ENCODE measurements at places on chromosomes 7 and 10.

DNA sequence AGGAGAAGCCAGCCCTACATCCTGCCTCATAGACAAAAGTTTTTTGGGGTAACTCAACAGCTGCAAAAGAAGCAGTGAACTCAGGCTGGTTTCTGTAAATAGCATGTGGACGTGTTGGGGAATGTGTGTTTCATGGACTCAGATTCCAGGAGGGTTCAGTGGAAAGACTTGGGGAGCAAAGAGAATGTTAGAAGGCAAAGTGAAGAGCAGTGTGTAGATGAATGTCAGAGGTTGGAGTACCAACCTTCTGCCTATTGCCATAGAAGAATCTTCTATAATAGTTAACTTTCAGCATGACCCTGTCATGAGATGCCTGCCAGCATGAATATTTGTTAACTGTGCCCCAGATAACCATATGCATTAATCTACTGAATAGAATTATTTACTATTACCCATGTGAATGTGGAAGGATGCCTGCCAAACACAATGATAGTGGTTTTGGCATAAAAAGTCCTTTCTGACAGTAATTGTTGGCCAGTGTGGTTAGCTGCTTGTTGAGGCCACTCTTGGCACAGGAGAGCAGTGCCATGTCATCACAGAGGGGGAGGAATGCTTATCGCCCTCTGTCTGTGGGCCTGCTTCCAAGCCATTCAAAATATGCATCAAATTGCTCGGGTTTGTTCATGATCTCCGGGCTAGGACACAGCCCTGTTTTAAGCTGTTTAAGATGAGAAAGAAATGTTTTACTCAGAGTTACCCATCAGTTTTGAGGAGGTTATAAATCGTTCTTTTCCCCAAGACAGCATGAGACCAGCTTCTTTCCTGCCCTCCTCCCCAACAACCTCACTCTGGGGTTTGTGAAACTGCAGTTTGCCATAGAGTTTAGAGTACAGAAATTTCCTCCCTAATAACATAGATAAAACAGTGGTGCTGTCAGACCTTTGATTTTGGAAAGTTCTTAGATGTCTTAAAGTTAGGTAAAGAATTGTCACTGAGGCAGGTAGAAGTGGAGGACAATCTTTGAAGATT is 165.3 kb downstream of the WNT2 start:
- DNase-seq: peak; percentile 48

GRCh38 chr7:124700655-124701054 is 64.9 kb downstream of the GPR37 start:
- no peak for DNase-seq

DNA sequence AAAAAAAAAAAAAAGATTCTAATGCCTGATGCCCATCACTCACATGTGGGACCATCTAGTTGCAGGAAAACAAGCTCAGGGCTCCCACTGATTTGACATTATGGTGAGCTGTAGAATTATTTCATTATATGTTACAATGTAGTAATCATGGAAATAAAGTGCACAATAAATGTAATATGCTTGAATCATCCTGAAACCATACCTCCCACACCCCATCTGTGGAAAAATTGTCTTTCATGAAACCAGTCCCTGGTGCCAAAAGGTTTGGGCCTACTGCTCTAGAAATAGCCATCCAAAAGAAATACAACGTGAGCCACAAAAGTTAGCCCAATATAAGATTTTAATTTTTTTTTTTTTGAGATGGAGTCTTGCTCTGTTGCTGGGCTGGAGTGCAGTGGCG is 265.1 kb downstream of the PRPF18 start:
- no peak for DNase-seq

- no peak for DNase-seq
Observed at GRCh38 chr10:7773845-7774801, 13.7 kb downstream of the KIN start.

GRCh38 chr10:35922876-35923600 is 280.9 kb upstream of the FZD8 start:
- no peak for DNase-seq

DNA sequence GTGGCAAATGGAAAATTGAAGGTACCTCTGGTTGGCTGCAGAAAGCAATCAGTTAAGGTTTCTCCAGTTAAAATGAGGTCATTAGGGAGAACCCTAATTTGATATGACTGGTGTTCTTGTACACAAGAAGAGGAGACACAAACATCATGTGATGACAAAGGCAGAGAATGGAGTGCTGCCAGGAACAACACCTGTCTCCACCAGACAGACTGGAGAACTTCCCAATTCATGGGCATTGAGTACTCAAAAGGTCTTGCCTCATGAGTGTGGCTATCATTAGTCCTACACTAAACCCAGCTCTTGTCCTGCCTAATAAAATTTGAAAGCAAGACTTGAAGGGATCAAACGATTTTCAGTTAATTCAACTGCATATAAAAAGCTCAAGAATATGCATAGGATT is 152.6 kb downstream of the PTPN20 start:
- no peak for DNase-seq

GRCh38 chr10:112967200-112967599 is 17.2 kb downstream of the TCF7L2 start:
- no peak for DNase-seq

- DNase-seq: no peak
Observed at GRCh38 chr10:78806681-78807221, 262.0 kb upstream of the ZMIZ1 start.

- peak; percentile 49 for DNase-seq
Observed at GRCh38 chr10:13349463-13350274, 1.6 kb upstream of the SEPHS1 start.

- peak; percentile 58 for DNase-seq
Observed at GRCh38 chr7:137169282-137169698, 174.2 kb downstream of the PTN start.

- DNase-seq: no peak
Observed at GRCh38 chr10:124824507-124824906, 22.9 kb downstream of the ABRAXAS2 start.

GRCh38 chr7:134042307-134042706 is 84.8 kb upstream of the LRGUK start:
- no peak for DNase-seq

GRCh38 chr7:33645104-33645503 is 260.2 kb upstream of the BMPER start:
- no peak for DNase-seq

- DNase-seq: no peak
Observed at GRCh38 chr10:7666253-7667023, at the start of gene ITIH5. ITIH5 (minus strand) TSS chr10:7666966; CDS start chr10:7666892, 74 bp downstream.

GRCh38 chr10:101091546-101092290 is 29.9 kb downstream of the KAZALD1 start:
- DNase-seq: no peak

DNA sequence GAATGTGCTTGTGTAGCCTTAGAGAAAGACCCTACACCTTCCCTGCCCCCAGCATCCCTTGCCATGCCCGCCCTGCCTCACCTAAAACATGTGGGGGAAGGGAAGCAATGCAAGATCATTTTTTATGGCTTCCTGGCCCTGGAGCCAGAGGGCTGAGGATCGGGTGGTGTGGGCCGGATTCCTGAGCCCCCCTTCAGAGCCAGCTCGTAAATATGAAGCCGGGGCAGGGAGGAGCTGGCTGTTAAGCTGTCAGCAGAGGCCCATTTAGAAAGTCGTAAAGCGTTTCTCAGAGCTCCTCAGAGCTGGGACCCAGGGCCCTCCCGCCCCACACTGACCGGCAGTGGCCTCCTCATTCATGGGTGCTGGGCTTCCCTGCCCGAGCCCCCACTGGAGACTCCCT is 23.9 kb downstream of the UNC5B start:
- peak; percentile 21 for DNase-seq

GRCh38 chr10:122911889-122912484 is 1.6 kb downstream of the FAM24A start:
- DNase-seq: no peak

GRCh38 chr10:30284865-30285594 is 64.0 kb downstream of the MTPAP start:
- DNase-seq: no peak

DNA sequence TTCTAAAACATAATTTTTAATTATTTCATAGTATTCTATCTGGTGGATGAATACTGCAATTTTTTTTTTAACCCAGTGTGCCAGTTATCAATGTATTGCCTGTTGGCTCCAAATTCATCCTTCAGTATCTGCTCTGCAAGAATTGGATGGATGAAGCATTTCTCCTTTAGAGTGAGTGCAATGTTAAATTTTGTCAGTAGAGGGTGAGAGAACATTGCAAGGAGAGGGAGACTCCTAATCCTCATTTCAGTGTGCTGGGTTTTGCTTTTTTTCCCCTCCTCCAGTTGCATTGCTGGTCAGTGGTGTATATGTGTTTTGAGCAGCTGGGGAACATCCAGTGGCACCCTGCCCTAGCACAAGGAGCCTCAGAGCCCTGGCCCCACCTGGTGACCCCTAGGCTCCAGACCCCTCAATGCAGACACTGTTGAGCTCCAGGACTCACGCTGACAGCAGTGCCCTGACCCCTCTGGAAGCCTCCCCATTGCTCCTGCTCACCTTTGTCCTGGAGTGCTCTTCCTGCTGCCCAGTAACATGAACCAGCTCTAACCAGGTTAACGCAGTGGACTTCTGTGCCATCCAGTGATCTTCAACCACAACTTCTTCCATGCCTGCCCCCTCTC is 199.4 kb downstream of the USP6NL start:
- DNase-seq: no peak

DNA sequence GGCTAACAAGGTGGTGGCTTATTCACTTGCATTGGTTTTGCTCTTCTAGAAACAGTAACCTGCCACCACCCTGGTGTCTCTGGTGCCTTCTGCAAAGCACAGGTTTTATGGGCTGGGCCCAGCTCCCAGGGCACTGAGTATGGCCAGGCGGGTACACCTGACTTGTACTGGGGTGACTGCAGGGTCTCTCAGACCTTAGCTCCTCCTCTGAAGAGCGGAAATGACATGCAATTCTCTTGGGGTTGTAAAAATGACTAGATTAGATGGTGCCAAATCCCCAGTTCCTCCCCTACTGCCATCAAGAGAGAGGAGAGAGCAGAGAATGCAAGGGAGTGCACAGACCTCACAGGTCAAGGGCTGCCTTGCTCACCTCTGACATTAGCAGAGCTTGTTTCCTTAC is 14.7 kb downstream of the ESYT2 start:
- no peak for DNase-seq

GRCh38 chr10:35781643-35782035 is 139.5 kb upstream of the FZD8 start:
- DNase-seq: no peak

DNA sequence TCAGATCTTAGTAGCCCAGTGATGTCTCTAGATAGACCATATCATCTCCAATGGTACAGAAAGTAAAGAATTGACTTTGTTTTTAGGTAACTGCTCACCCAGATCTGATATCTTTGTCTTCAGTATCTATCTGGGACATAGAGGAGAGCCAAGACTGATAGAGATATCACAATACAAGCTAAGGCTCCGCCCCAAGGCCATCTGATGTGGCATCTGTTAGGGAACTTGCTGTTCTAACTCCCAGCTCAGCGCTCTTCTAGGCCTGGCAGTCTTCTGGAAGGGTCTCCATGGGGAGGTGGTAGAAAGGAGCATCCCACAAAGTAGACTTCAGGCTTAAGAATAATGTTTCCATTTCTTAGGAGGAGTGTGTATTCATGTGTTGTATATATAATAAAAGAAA is 88.4 kb upstream of the SAMD8 start:
- DNase-seq: no peak

DNA sequence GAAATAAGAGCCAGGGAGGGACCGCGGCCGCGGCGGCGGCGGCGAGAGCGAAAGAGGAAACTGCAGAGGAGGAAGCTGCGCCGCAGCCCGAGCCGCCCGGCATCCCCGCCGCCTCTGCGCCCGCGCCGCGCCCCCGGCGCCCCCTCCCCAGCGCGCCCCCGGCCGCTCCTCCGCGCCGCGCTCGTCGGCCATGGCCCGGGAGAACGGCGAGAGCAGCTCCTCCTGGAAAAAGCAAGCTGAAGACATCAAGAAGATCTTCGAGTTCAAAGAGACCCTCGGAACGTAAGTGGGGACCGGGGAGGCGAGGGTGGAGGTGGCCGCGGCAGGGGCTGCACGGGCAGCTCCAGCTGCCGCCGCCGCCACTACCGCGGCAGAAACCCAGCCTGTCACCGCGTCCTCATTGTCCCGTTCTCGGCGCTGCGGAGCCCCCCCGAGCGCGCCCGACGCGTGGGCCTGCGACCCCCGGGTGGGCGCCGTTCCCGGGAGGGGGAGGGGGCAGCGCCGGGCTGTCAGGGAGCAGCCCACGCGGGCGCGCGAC is 351 bp downstream of the CAMK1D start:
- DNase-seq: no peak

GRCh38 chr7:151126491-151127137 is 40.3 kb downstream of the AGAP3 start:
- no peak for DNase-seq
